ENCODE measurements at places on chromosomes 4 and X. TPM values are rescaled to one million over a fixed set of nuclear protein-coding genes. Genes with fewer than 3 reads are reported as not detected.

- DNase-seq: no peak
Measured at GRCh38 chr4:117225471-117225870, 140.1 kb upstream of the TRAM1L1 start.

- DNase-seq: no peak
Measured at GRCh38 chr4:119629142-119629471, 503 bp upstream of the PDE5A start.

GRCh38 chr4:137896221-137896737, 345.9 kb downstream of the SLC7A11 start:
- no peak for DNase-seq

- DNase-seq: no peak
Measured at GRCh38 chrX:23907111-23907497, 634 bp downstream of the APOO start.

DNA sequence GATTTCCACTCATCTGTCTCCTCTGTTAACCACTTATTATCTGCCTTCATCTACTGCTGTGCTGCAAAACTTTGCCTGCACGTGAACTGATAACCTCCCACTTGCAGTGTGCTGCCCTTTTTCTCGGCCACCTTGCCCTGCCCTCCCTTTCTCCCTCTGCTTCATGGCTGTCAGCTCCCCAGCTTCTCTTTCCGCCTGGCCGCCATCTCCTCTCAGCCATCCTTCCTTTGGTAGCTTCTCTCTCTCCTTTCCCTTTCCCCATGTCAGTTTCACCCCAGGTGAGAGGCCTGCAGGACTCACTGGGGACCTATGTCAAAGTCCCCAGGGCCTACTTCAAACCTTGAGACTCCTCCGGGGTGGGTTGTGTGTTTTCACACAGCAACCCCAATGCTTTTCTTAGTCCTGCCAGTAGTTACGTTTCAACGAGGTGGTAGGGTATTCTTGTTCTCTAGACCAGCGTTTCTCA, 6.6 kb downstream of the MSL3 start:
- DNase-seq: no peak

GRCh38 chr4:113145519-113146291, 96.3 kb downstream of the ANK2 start:
- no peak for DNase-seq

DNA sequence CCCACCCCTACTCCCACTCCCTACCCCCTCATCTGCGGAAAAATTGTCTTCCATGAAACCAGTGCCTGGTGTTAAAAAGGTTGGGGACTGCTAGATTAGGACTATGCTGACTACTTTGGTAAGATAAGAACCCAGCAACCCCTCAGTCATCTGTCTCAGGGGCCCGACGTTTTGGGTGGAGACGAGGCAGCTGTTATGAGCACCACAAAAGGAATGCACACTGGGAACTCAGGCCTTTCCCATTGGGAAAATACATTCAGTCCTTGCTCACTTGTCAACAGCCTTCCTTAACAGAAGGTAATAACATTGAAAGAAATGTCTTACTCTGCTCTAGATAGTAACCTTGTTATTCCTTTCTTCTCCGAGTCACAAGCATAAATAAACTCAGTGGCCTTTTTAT, 310.8 kb downstream of the AFF2 start:
- DNase-seq: no peak

GRCh38 chr4:141459020-141459419, 177.4 kb upstream of the IL15 start:
- no peak for DNase-seq

Gene CFI
- total RNA-seq: 0.81 TPM

Measured in activated T-cell treated with anti-CD3 and anti-CD28 coated beads, Interleukin-2, amount 50 U/mL, for 72 hours (primary cell).